ENCODE measurements at places on chromosomes 5 and 9. TPM values are rescaled to one million over a fixed set of nuclear protein-coding genes. Genes with fewer than 3 reads are reported as not detected.
A peak's percentile ranks its signal among the peaks of the same experiment; 100 is the strongest.

Gene RABEPK
- 34.3 TPM for total RNA-seq

Gene SAXO1
- total RNA-seq, result not detected

Gene C9
- not detected for total RNA-seq

DNA sequence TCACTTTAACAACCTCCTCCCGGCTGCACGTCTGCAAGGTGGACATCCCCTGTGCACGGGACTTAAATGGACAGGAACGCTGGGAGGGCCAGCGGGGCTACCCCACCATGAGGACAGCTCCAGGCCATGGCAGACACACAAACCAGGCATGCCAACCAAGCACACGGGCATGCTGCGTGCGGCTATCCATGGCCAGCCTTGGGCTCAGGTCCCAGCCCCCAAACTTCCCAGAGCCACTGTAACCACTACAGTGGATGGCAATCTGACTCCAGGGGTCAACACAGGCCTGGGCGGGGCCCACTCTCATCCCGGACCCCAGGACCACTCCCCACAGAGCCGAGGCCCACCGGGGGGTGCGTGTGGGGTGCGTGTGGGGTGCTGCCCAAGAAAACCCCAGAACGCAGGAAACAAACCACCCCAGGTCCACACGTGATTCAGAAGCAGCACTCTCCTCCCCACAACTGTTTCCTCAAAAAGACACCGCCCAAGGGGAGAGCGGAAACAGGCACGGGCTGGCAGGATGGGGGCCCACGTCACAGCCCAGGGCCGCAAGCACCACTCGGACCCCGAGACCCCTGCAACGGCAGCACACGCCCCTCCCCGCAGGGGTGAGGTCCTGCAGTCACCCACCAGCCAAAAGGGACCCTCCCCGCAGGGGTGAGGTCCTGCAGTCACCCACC lies 7.4 kb downstream of the SLC12A7 start:
- no peak for DNase-seq

GRCh38 chr9:3823842-3824475 lies 298.2 kb upstream of the RFX3 start:
- no peak for DNase-seq

GRCh38 chr5:37774912-37775483 lies 64.8 kb downstream of the GDNF start:
- peak; percentile 80 for DNase-seq

Gene NUTM2G
- total RNA-seq, result 0.25 TPM

DNA sequence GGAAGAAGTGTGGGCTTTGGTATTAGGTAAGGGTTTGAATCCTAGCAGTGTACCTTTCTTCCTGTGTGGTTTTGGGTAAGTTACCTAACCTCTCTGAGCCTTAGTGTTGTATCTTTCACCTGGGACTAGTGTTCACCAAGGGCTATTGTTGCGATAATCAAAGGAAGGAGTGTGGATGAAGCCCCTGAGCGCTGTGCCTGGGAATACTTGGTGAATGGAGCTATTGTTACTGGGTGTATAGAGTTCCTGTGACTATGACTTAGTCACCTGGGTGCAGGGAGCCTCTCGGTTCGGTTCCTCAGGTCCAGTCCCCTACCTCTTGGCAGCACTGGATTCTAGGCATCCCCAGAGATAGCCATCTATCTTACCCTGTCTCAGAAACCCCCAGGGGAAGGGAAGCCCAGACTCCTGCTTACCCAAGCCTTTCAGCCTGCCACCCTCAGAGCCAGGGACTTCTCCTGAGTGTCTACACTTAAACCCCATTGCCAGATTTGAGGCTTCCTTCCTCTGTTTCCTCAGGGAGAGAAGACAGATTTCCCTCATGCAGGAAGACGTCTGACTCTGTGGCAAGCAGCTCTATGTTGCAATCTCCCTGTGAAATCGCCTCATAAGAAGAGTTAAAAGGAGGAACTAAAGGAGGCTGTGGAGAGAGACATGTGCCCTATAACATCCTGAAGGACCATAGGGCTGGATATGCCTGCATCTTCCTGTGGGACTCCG lies 181.0 kb upstream of the PITX1 start:
- DNase-seq, result peak; percentile 13
